ENCODE measurements at places on chromosomes 12 and 14.

DNA sequence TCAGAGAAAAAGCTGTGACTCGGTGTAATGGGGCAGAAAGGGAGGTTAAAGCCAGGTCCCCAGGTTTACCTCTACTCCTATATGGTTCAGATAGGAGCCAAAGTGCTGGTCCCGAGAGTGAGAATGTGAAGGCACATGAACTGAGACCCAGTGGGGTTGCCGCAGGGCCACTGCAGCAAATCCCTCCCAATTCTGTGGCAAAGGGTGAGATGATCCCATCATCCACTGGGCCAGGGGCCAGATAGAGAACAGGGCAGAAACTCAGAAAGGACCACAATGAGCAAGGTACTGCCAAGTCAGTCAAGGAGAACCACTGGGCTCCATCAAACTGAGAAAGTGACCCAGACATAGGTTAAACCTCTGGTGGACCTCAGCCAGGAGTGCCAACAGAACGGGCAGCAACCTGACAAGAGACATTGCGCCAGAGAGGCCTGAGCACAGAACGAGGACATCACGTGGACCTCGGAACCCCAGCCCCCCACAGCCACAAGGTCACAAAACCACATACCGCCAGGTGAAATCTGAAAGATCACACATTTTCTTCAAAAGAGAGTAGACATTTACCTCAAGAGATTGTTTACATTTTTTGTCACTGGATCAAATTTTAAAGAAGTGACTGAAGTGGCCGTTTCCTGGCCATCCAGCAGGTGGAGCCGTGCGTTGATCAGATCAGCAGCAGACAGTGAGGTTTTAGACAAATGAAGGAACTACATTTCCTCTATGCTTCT is 20.5 kb upstream of the ITPR2 start:
- DNase-seq = peak; percentile 64
- H3K36me3 ChIP-seq = no peaks in the 10 kb centered on the region
- no peaks in the 10 kb centered on the region for H3K4me1 ChIP-seq
- H3K27me3 ChIP-seq = no peaks in the 10 kb centered on the region
- H3K27ac ChIP-seq = no peak overlapping the region

- DNase-seq = no peak
- peaks cover 6% of the 10 kb centered on the region for H3K27me3 ChIP-seq
- H3K27ac ChIP-seq = no peak overlapping the region
- H3K4me1 ChIP-seq = peaks cover 14% of the 10 kb centered on the region
- no peak overlapping the region for H3K4me3 ChIP-seq
- H3K36me3 ChIP-seq = no peaks in the 10 kb centered on the region
Observed at GRCh38 chr12:111274777-111275176, 94.1 kb downstream of the PHETA1 start.

GRCh38 chr14:35213869-35214387 is 78.3 kb upstream of the PSMA6 start:
- DNase-seq = no peak
- H3K27ac ChIP-seq = no peak overlapping the region
- peaks cover 8% of the 10 kb centered on the region for H3K4me1 ChIP-seq
- no peak overlapping the region for H3K4me3 ChIP-seq

GRCh38 chr12:46005151-46005797 is 14.9 kb upstream of the SCAF11 start:
- no peaks in the 10 kb centered on the region for H3K4me1 ChIP-seq
- H3K27me3 ChIP-seq = peaks cover 12% of the 10 kb centered on the region
- H3K36me3 ChIP-seq = peaks cover 5% of the 10 kb centered on the region
- DNase-seq = no peak

- H3K27ac ChIP-seq = no peak overlapping the region
- no peak overlapping the region for H3K4me3 ChIP-seq
- peaks cover 72% of the 10 kb centered on the region for H3K4me1 ChIP-seq
- DNase-seq = no peak
- H3K36me3 ChIP-seq = no peaks in the 10 kb centered on the region
- H3K27me3 ChIP-seq = peaks cover 4% of the 10 kb centered on the region
Observed at GRCh38 chr12:52198454-52199215, 6.8 kb upstream of the KRT80 start.

DNA sequence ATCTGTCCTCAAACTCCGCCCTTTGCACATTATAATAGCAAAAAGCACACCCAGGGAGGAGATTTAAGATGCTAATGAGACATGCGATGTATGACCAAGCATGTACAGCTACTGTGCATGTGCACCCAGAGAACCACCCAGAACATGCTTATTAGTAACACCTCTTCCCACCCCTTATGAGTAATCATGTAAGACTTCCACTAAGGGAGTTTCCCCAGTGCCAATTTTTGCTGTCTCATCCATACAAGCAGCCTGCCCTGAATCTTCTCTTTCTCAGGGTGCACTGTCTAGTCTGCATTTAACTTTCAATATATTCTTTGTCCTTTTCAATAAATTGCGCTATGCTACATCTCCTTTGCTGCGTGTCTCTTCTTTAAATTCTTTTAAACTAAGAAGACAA is 830.0 kb upstream of the NOVA1 start:
- H3K27ac ChIP-seq = no peak overlapping the region
- no peak for DNase-seq
- H3K4me1 ChIP-seq = no peaks in the 10 kb centered on the region
- H3K4me3 ChIP-seq = no peak overlapping the region
- peaks cover 3% of the 10 kb centered on the region for H3K27me3 ChIP-seq

DNA sequence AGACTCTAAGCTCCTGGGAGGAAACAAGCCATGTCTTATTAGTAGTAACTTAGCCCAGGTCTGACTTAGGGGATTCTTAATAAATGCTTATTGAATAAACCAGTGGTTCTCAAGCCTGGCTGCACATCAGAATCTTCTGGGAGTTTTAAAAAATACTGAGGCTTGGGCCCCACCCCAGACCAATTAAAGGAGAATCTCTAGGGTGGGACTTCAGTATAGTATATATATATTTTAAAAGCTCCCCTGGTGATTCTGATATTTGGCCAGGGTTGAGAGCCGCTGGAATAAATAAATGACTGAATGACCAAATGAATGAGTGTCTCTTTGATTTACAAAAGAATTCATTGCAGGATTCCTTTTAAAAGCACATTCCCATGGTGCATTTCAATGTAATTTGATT is 151.5 kb upstream of the GSC start:
- no peaks in the 10 kb centered on the region for H3K4me1 ChIP-seq
- H3K36me3 ChIP-seq = no peaks in the 10 kb centered on the region
- H3K27me3 ChIP-seq = peaks cover 19% of the 10 kb centered on the region
- DNase-seq = no peak
- no peak overlapping the region for H3K27ac ChIP-seq

DNA sequence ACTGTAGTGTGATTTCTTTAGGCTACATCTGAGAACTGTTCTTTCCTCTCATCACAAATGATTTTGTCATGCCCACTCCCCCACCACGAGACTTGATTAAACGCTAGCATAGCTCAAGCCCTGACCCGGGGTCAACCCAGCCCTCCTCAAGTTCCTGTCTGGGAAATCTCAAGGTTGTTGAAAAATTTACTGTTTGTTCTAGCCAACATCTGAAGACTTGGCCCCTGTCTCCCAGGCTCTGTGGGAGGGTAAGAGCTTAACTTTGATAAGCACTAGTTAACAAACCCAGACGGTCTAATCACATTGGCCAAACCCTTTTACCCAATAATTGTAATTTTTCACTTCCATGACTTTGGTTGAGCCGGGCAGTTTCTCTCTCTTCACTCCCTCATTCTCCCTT is 86.2 kb upstream of the AMIGO2 start:
- H3K36me3 ChIP-seq = peaks cover 6% of the 10 kb centered on the region
- peak overlapping the region; percentile 12 for H3K27ac ChIP-seq
- no peak overlapping the region for H3K4me3 ChIP-seq
- DNase-seq = peak; percentile 27

DNA sequence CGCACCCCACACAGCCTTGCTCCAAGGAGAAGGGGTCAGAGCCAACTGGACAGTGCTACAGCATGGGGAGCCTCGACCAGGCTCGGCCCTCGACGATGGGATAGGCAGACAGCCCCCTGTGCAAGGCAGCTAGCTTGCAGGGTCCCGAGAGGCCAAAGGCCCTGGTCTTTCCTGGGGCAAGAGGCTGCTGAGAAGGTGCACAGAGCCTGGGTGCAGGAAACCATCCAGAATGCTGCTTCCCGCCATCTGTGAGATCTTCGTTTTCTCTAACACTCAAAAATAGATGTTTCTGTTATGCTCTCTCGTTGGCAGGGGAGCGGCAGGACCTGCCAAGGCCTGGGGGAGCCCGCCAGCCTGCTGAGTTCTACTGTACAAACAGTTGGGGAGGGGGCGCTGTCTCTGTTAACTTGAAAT is 168.0 kb upstream of the RTL1 start:
- no peaks in the 10 kb centered on the region for H3K36me3 ChIP-seq
- peaks cover 47% of the 10 kb centered on the region for H3K4me1 ChIP-seq
- no peak overlapping the region for H3K27ac ChIP-seq

DNA sequence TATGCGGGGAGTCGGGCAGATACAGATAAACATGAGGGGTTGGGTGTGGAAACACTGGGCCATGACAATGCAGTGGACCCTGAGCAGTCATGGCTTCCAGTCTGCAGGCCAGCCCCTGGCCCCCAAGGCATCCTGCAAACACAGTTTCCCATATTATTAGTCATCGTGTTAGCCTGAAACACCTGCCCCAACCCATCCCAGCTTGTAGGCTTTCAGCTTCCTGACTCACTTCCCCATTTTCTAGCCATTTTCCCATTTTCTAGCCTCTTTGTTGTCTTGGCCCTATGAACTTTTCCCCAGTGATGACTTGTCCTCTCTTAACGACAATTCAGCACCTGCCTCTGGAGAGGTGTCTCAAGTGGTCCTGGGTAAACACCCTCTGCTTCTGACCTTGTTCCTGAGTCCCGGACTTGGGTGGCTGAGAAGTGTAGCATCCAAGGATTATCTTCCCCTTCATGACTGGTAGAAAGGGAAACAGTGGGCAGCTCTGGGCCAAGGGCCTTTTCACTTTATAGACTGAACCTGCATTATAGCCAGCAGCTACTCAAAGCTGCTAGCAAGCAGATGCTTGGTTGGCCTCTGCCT is 4.3 kb upstream of the PGF start:
- DNase-seq = no peak
- H3K4me3 ChIP-seq = no peak overlapping the region
- peaks cover 70% of the 10 kb centered on the region for H3K4me1 ChIP-seq
- no peak overlapping the region for H3K27ac ChIP-seq
- H3K27me3 ChIP-seq = peaks cover 36% of the 10 kb centered on the region

- peaks cover 2% of the 10 kb centered on the region for H3K27me3 ChIP-seq
- H3K27ac ChIP-seq = no peak overlapping the region
Observed at GRCh38 chr12:119122047-119122446, 56.7 kb upstream of the HSPB8 start.

GRCh38 chr12:120065472-120065871 is 51.1 kb downstream of the RAB35 start:
- H3K4me1 ChIP-seq = peaks cover 47% of the 10 kb centered on the region
- no peak overlapping the region for H3K27ac ChIP-seq
- no peak for DNase-seq
- no peaks in the 10 kb centered on the region for H3K36me3 ChIP-seq
- H3K27me3 ChIP-seq = peaks cover 10% of the 10 kb centered on the region

DNA sequence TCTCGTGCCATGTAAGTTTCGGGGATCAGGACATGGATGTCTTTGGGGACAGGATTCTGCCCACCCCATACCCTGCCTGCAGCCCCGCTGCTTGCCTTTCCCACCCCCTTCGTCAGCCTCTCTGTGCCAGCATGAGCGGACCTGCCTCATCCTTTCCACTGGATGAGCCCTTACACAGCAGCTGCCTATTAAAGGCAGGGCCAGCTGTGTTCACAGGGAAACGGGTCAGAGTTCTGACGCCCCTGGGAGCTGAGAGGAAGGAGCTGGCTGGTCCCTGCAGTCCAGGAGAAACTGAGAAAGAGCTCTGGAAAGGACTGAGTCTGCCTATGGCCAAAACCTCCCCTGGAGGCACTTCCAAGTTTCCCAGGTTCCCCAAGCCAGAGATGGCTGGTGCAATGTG is 83.5 kb upstream of the NCOR2 start:
- peaks cover 19% of the 10 kb centered on the region for H3K4me1 ChIP-seq
- DNase-seq = no peak
- no peak overlapping the region for H3K27ac ChIP-seq
- H3K36me3 ChIP-seq = peaks cover 4% of the 10 kb centered on the region

- no peaks in the 10 kb centered on the region for H3K36me3 ChIP-seq
- no peak for DNase-seq
- peak overlapping the region; percentile 38 for H3K27ac ChIP-seq
- peaks cover 14% of the 10 kb centered on the region for H3K4me1 ChIP-seq
- no peak overlapping the region for H3K4me3 ChIP-seq
Observed at GRCh38 chr12:129466499-129466898, 437.3 kb downstream of the TMEM132D start.

- H3K4me1 ChIP-seq = no peaks in the 10 kb centered on the region
- H3K27ac ChIP-seq = no peak overlapping the region
- H3K36me3 ChIP-seq = no peaks in the 10 kb centered on the region
- no peak overlapping the region for H3K4me3 ChIP-seq
Observed at GRCh38 chr12:34392741-34393085, 370.4 kb downstream of the ALG10 start.

- no peaks in the 10 kb centered on the region for H3K27me3 ChIP-seq
- no peaks in the 10 kb centered on the region for H3K36me3 ChIP-seq
- no peak overlapping the region for H3K27ac ChIP-seq
- no peak for DNase-seq
- no peak overlapping the region for H3K4me3 ChIP-seq
Observed at GRCh38 chr12:84497819-84498218, 414.8 kb downstream of the SLC6A15 start.

GRCh38 chr12:27220055-27220987 is 23.8 kb upstream of the STK38L start:
- H3K4me1 ChIP-seq = no peaks in the 10 kb centered on the region
- no peaks in the 10 kb centered on the region for H3K27me3 ChIP-seq
- no peaks in the 10 kb centered on the region for H3K36me3 ChIP-seq
- no peak overlapping the region for H3K27ac ChIP-seq
- no peak for DNase-seq

GRCh38 chr12:10732549-10732948 is 9.4 kb upstream of the YBX3 start:
- peak overlapping the region; percentile 73 for H3K27ac ChIP-seq
- H3K27me3 ChIP-seq = peaks cover 19% of the 10 kb centered on the region
- no peaks in the 10 kb centered on the region for H3K36me3 ChIP-seq
- no peaks in the 10 kb centered on the region for H3K4me1 ChIP-seq
- DNase-seq = no peak

DNA sequence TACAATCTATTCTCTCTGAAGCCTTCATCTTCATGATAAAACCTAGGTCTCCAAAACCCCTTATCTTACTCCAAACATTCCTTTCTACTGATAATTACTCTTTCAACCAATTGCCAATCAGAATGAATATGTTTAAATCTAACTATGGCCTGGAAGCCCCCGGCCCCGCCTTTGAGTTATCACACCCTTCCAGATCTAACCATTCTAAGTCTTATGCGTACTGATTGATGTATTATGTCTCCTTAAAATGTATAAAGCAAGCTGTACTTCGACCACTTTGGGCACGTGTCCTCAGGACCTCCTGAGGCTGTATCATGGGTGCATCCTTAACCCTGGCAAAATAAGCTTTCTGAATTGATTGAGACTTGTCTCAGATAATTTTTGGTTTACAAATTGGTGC is 14.4 kb downstream of the PABPN1 start:
- peaks cover 45% of the 10 kb centered on the region for H3K27me3 ChIP-seq
- no peak for DNase-seq
- H3K4me1 ChIP-seq = no peaks in the 10 kb centered on the region
- no peaks in the 10 kb centered on the region for H3K36me3 ChIP-seq
- H3K27ac ChIP-seq = no peak overlapping the region

All from nephron progenitor cell (in vitro differentiated cells).